ENCODE measurements at places on chromosomes 4 and X.

GRCh38 chr4:111960241-111960667 is 185.0 kb upstream of the FAM241A start:
- no peak for DNase-seq

GRCh38 chr4:6733358-6734164 is 17.6 kb downstream of the BLOC1S4 start:
- no peak for DNase-seq

DNA sequence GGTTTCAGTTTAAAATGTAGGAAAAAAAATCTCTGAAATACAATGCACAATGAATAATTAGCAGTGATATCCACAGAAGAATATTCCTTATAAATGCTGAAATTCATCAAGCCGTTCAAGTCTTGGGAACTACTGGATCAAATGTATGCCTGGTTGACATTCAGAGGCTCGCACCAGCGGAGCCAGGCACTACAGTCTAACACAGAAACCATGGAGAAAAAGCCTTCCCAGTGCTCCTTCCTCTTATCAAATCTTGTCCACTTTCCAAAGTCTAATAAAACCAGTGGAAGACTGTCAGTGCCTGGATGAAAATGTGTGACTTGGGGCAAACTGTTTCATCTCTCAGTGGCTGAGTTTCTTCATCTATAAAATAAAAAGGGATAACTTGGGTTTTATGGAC is 35.9 kb downstream of the CENPU start:
- no peak for DNase-seq

- no peak for DNase-seq
These were observed 331.8 kb downstream of the DKK2 start for GRCh38 chr4:106704253-106704870.

DNA sequence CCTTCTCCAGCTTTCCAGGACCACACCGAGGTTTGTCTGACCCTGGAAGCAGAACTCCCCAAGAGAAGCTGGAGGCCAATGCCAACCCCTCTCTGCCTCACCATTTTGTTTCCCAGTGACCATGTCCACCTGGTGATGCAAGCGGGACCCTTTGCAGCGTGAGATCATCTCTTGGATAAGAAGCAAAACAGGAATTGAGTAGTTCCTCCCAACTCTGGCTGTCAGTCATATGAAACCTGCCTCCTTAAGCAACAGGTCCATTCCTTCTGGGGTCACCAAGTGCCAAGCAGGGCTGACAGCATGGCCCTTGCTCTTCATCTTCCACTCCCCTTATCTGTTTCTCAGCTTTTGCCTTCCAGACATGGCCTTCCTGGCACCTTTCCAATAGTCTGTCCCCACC is 41.3 kb upstream of the MTM1 start:
- DNase-seq: no peak

DNA sequence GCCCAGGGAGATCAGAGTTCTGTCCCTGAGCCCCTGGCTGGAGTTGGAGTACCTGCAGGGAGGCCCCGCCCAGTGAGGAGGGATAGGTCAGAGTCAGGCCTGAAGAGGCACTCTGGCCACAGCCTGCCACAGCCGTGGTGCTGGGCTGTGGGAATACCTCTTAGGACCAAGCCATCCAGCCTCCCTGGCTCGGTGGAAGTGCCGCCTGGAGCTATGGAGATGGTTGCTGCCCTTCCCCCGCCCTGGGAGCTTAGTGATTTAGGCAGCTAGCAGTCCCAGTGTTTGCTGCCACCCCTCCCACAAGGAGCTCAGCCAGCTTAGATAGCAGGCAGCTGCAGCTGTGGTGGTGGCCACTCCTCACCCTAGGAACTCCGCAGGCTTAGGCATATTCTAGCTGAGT is 446.3 kb upstream of the GNPDA2 start:
- no peak for DNase-seq

GRCh38 chr4:71711044-71711984 is 72.6 kb downstream of the GC start:
- no peak for DNase-seq

DNA sequence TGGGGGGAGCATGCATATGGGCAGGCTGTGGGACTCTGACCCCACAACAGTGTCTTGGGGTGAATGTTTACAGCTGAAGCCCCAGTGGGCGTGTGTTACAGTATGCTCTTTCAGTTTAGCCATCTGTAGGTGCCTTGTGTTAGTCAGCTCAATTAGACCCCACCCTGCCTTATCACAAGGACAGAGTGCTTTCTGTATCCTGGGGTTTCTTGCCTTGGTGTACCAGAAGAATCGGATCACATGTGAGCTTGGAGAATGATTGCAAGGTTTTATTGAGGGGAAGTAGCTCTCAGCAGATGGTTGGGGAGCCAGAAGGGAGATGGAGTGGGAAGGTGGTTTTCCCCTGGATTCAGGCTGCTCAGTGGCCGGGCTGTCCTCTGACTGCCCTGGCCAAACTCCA is 27.3 kb downstream of the SH3BGRL start:
- no peak for DNase-seq

DNA sequence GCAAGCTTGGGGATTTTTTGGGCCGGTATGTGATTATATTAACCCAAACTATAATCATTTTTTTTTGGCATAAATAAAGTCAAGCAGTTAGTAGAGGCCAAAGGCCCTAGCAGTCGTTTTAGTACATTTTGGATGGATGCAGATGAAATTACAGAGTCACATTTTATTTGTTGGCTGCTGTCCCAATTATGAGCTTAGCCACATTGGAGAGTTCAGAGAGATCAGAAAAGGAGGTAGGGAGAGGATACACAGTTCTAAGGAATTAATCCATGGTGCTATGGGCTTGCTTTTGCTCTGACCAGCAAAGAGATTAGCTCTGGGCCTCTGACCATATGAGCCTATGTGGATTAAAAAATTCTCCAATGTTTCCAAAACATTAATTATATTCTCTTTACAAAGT is 395.1 kb downstream of the RAPGEF2 start:
- DNase-seq: no peak

DNA sequence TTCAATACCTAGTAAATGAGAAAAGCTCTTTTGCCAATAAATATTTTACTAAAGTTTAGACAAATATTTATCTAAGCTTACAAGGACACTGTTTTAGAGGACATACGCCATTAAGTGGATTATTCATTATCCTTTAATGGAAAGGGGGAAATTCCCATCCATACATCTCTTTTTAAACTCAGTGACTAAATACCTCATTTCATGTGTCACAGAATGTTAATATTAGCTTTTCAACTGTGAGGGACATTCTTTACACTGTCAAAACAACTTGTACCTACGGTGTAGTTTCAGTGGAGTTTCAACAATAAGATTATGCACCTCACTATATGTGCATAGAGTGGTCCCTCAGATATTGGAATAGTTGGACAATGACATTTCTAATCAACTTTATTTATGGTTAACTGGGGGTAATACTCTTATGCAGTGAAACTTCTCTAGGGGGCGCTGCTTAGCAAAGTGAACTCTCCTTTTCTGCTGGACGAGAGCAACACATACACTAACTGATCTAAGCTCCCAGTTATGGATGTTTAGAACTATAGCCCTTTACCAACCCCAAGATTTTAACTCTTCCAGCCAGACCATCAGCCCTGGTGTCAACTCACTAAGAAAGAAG is 9.7 kb downstream of the HS6ST2 start:
- peak; percentile 73 for DNase-seq

- DNase-seq: no peak
These were observed 1.9 kb downstream of the MAP3K15 start for GRCh38 chrX:19513383-19513782.

GRCh38 chr4:163110442-163110841 is 56.2 kb downstream of the NAF1 start:
- no peak for DNase-seq

GRCh38 chrX:2766906-2767305 is 15.1 kb downstream of the XG start:
- no peak for DNase-seq

DNA sequence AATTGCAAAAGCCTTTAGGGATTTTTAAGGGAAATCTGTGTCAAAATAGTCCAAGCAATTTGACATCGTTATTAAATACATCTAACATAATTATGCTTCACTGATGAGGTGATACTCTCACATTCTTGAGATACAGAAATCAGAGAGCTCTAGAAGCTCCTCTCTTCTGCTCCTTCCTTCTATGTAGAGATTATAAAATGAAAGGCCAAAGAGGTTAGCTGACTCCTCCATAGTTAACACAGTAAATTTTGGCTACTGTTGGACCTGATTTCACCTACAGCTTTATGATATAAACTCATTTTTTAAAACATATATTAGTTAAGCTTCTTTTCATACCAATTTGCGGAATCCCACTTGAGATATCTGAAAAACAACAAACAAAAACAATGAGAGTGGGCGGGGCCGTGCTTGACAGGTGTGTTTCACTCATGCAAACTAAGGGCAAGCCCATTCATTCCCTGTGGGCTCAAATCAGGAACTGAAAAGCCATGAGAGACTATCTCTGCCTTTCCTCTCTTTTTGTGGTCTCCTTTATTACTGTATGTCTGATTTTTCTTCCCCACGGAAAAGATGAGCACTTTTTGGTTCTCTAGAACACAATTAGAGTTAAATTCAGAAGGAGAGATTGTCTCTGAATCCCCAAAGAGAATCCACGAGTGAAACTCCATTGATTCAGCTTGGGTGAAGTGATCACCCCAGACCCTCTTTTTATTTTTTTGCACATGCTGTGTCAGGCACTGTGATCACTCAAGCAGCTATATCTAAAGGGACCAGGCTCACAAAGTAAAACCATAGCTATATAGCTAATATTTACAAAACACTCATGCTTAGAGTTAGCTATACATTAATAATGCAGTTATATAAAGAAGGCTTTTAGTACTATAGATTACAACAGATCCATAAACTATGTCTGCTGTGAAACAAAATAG is 566.3 kb downstream of the IL15 start:
- DNase-seq: no peak

DNA sequence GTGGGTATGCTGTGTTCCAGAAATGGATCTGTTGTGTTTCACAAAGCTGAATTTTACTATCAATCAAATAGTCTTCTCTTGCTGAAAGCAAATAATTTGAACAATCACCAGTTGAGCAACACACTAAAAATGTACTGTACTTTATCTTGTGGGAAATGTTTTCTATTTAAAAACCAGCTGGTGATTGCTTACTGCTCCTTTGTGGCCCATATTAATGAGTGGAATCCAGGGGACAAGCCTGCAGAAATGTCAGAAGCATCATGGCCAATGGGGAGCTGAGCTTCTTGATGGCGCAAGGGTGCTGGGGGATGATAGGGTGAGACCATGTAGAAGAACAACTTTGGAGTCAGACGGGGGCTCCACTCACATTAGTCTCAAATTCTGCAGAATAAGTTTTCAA is 346.2 kb downstream of the ARHGAP10 start:
- DNase-seq: no peak

DNA sequence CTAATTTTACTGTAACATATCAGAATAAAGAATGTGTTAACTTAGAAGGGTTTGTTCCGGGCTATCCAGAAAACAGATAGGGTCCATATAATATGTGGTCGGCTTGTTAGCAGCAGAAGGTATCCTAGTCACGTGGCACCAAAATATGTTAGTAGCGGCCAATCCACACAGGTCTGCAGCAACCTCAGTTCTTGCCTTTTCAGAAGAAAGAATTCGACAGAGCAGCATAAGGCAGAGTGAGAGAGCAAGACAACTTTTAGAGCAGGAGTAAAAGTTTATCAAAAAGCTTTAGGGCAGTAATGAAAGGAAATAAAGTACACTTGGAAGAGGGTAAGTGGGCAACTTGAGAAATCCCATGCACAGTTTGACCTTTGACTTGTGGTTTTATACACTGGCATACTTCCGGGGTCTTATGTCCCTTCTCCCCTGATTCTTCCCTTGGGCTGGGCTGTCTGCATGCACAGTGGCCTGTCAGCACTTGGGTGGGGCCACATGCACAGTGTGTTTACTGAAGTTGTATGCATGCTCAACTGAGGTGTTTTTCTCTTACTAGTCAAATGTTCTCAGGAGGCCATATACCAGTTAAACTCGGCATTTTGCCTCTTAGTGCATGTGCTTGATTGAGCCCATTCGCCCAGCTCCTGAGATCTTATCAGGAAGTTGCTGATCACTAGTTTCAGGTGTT is 37.0 kb upstream of the ABCG2 start:
- DNase-seq: no peak

DNA sequence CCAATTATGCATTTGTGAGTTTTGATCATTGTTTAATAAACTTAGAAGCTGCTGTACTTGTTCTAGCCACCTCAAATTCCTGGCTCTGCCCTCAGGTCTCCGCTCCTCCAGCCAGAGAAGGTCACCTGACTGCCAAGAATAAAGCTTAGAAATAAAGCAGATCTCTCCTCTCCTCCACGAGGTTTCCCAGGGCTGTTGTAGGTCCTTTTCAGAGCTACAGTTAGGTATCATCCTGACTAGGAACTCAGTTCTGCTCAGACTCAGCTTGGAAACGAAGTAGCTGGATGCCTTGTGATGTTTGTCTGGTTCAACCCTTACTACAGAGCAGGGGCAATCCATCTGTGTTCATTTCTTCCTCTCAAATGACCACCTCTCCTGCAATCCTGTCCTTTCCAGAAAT is 79.1 kb upstream of the RAPGEF2 start:
- no peak for DNase-seq

GRCh38 chr4:54607067-54607466 is 50.7 kb upstream of the KIT start:
- no peak for DNase-seq

DNA sequence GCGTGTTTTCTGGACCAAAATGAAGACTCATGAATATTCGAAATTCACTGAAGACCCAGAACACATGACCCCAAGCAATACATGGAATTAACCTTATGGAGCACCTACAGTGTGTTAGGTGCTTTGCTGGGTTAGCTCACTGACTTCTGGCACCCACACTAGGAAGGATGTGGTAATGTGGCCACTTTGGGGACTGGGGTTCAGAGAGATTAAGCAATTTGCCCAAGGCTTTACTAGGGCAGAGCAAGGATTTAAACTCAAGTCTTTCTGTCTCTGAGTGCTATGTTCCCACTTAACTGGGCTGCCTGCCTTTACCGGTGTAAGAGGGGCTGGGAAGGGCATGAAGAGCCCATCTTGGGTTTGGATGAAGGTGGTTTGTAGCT is 162.0 kb upstream of the ATP6AP2 start:
- DNase-seq: no peak

GRCh38 chr4:1370321-1371124 is 23.5 kb downstream of the UVSSA start:
- no peak for DNase-seq

DNA sequence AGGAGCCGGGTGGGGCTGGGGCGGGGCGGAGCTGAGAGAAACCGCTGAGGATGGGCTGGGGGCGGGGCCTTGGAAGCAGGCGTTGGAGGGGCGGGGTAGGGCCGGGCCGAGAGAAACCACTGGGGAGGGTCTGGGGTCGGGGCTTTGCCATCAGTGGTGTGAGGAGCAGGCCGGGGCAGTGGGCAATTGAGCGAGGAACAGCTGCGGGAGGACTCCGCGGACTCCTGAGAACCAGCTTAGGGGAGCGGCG is 1.3 kb upstream of the EOLA2 start:
- DNase-seq: no peak

DNA sequence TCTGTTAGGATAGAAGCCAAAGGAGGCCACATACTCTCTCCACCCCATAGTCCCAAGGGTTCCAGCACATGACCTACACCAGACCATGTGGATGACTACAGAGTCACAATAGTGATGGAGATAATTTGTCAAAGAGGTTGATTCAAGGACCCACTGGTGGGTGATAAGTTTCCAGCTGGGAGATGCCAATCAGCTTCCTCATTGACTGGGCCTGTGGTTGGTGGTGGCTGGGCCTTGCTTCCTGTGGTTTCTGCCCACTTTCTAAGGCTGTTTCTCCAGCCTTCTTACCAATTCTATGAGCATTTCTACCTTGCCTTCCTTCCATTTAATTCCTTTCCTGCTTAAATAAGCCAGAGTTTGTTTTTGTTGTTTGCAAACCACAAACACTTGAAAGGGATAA is 95.5 kb upstream of the CPEB2 start:
- DNase-seq: no peak
